ENCODE measurements at places on chromosomes 4 and X. TPM values are rescaled to one million over a fixed set of nuclear protein-coding genes. Genes with fewer than 3 reads are reported as not detected.

The QRFPR gene
- total RNA-seq: not detected

The HGFAC gene
- total RNA-seq: not detected

The RBM46 gene
- total RNA-seq: not detected

The LONRF3 gene
- total RNA-seq: 1.8 TPM

The CLGN gene
- not detected for total RNA-seq

The SULT1B1 gene
- 0.08 TPM for total RNA-seq

- no peak for DNase-seq
Observed at GRCh38 chrX:123818243-123818642, 41.6 kb upstream of the XIAP start.

- DNase-seq: no peak
Observed at GRCh38 chr4:142983065-142983464, 137.0 kb upstream of the INPP4B start.

GRCh38 chr4:158906073-158906472 lies 137.2 kb downstream of the FNIP2 start:
- DNase-seq: no peak

- DNase-seq: peak; percentile 80
Observed at GRCh38 chrX:44873415-44874276, 658 bp downstream of the KDM6A start.

DNA sequence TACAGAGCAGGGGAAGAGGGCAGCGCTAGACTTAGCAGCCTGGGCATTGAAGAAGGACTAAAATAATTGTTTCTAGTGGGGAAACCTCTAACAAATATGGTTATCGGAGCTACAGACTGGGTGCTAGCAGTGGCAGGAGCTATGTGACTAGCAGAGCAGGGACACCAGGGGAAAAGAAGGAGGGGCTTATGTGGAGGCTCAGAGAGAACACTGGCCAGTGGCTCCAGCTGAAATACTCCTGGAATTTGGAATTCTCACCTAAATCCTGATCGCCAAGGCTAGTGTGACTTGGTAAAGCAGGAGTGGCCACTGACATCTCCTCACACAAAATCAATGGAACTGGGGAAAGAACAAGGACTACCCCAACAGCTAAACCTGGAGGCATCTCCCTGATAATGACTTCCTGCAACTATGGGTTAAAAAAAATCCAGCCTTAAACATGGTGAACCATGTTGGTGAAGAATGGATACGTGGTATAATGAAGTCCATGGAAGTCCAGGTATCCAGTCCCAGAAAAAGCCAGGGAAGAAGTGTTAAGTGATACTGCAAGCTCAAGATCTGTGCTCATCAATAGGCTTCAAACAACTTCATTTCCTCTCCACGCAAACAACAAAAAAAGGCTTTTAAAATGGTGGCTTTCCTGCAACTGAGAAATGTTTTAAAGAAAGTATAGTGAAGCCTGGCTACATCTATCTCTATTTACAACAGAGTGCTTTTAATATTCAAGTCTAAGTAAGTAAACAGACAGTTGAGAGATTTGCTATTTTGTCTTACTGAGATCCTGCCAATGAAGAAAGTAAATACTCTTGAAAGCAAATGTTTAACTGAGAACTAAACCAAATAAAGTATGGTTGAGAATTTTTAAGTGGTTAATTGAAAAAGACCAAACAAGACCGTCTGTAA lies 1.8 kb downstream of the TAPT1 start:
- no peak for DNase-seq

- no peak for DNase-seq
Observed at GRCh38 chr4:132827522-132827921, 321.6 kb upstream of the PCDH10 start.

GRCh38 chr4:121270389-121270788 lies 106.3 kb upstream of the TNIP3 start:
- DNase-seq: no peak

- no peak for DNase-seq
Observed at GRCh38 chr4:78764498-78764961, 11.6 kb upstream of the BMP2K start.

DNA sequence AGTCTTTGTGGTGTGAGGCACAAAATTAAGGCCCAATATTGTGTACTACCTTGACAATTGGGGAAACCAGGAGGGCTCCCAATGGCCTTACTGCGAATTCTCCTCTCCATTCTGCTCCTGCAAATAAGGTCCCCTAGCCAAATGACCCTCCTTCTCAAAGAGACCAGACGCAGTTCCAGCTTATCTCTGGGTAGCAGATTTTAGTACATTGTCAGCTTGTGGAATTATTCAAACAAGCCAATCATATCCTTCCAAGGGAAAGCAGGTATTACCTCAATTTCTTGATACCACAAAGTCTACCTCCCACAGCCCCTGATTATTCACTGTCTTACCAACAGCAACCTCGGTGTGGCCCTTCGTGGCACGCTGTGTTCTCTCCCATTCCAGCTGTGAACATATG lies 7.8 kb upstream of the ZBTB33 start:
- no peak for DNase-seq

DNA sequence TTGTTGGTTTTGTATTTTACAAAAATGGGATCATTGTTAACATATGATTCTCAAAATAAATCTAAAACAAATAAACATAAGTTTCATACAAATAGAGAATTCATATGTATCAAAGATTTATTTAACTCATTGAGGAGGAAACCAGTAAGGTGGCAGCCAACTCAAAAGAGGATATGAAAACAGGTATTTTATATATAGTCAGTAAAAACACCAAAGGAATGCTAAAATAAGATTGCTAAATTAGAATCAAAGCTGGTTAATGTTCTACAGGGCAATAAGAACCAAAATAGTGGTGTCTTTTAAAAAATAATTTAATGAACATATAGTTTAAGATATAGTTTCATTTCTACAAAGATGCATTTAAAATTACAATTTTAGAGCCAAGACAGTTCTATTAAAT lies 23.1 kb downstream of the XKRX start:
- DNase-seq: no peak

DNA sequence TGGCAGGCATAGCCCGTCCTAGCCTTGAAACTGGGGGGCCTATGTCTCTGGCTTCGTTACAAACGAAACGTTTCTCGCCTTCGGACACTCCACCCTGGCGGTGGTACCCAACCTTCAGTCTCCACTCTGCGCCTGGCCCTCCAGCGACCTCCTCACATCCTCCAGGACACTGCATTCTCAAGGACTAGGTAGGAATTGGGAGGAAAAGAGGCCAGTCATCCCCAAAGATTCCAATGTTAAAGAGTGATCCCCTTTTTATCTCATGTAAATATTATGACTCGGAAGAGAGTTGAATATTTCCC lies 2.1 kb upstream of the NKX6-1 start:
- no peak for DNase-seq

DNA sequence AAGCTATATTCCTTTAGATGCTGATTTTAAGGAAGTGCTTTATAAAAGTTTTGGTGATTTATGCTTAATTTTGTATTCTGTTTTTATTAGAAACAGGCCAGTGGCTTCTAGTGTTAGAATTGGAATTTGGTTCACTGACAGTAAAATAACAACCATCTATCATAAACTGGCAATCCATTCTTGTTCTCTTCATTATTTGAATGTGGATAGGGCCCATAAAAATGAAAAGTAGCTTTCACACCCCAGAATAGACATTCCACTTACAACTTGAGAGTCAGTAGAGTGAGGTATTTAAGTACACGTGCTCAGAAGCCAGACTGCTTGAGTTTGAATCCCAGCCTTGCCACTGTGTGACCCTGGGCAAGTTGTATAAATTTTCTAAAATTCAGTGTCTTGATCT lies 232.4 kb upstream of the CTSO start:
- DNase-seq: no peak

DNA sequence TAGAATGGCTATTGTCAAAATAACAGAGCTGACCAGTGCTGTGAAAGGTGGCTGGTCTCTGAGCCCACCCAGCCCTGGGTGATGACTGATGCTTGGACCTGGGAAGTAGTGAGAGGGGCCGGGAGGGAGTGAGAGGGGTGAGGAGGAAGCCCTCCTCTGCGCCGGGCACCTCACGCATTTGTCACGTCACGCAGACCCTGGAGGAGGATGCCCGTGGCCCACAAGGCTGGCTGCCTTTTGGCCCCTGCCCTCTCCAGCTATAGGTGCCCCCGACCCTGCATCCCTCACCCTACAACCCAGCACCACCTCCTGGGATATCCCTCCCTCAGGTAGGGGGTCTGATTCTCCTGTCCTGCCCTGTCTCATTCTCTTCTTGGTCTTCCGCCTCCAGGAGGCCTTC lies 207.4 kb downstream of the AFAP1 start:
- DNase-seq: no peak
